ENCODE measurements at places on chromosomes 7 and 10.

GRCh38 chr7:135150072-135150782 lies 2.4 kb downstream of the TMEM140 start:
- peak overlapping the region; percentile 87 for H3K27ac ChIP-seq
- peaks cover 34% of the 10 kb centered on the region for H3K4me1 ChIP-seq
- no peaks in the 10 kb centered on the region for H3K36me3 ChIP-seq

DNA sequence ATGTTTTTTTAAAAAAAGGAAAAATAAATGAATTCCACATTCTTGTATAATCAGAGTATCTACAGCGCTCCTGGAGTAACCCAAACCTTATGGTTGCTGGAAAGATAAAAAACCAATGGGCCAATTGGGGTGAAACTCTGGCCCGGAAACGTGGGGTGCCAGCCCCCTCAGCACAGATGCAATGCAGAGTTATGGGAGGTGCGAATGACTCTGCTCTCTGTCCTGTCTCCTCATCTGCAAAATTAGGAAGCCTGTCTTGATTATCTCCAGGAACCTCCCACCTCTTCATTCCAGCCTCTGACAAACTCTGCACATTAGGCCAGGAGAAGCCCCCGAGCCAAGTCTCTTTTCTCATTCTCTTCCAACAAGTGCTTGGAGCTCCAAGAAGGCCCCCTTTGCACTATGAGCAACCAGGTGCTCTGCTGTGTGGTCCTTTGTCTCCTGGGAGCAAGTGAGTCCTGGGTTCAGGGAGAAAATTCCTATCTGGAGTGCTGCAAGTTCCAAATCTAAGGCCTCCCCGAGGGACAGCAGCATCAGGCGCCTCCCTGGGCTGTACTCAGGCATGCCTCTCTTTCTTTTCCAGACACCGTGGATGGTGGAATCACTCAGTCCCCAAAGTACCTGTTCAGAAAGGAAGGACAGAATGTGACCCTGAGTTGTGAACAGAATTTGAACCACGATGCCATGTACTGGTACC lies 130.5 kb upstream of the PRSS1 start:
- no peak overlapping the region for H3K4me3 ChIP-seq
- H3K4me1 ChIP-seq, result no peaks in the 10 kb centered on the region
- H3K27me3 ChIP-seq, result peaks cover 27% of the 10 kb centered on the region
- H3K36me3 ChIP-seq, result no peaks in the 10 kb centered on the region

DNA sequence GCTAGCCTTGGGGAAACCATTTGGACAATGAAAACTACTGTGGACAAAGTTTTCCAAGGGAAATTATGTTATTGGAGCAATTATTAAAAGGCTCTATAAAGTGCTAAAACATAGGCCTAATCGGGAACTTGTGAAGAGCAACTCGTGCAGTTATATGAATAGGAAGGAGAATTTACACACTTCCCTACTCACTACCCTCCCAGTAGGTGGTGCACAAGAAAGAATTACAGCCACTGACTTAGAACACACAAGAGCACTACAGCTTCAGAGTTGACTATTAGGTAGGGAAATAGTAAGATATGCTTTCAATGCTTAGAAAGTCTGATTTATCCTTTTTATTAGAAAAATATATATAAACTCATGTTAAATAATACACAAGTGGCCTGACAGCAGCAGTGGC lies 47.2 kb downstream of the GSAP start:
- H3K4me3 ChIP-seq, result no peak overlapping the region
- no peaks in the 10 kb centered on the region for H3K27me3 ChIP-seq
- H3K36me3 ChIP-seq, result no peaks in the 10 kb centered on the region
- H3K27ac ChIP-seq, result no peak overlapping the region
- no peaks in the 10 kb centered on the region for H3K4me1 ChIP-seq
- DNase-seq, result no peak

DNA sequence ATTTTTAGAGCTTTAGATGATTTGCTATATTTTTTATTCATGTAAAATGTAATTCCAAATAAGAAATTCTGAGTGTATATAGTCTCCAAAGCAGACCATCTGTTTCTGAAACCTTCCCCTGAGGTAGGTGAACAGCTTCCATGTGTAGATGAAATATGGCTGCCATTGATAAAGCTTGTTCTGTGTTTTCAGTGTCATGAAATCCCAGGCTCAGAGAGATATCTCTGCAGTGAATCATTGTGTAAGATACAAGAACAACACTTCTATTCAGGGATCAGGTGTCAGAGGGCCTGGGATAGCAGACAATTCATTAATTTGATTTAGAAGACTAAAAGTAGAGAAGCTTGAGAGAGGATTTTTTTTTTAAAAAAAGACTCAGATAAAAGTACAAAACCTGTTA lies 29.1 kb downstream of the ACTA2 start:
- no peak overlapping the region for H3K27ac ChIP-seq
- H3K4me1 ChIP-seq, result peaks cover 48% of the 10 kb centered on the region
- no peak overlapping the region for H3K4me3 ChIP-seq
- no peaks in the 10 kb centered on the region for H3K27me3 ChIP-seq
- H3K36me3 ChIP-seq, result peaks cover 19% of the 10 kb centered on the region
- DNase-seq, result no peak

GRCh38 chr7:108071551-108071950 lies 58.6 kb downstream of the LAMB4 start:
- no peak for DNase-seq
- H3K27me3 ChIP-seq, result no peaks in the 10 kb centered on the region
- no peak overlapping the region for H3K27ac ChIP-seq
- no peak overlapping the region for H3K4me3 ChIP-seq

GRCh38 chr7:67625257-67625737 lies 628.7 kb downstream of the TYW1 start:
- no peaks in the 10 kb centered on the region for H3K36me3 ChIP-seq
- DNase-seq, result peak; percentile 77
- peak overlapping the region; percentile 20 for H3K4me3 ChIP-seq
- no peak overlapping the region for H3K27ac ChIP-seq

All from heart right ventricle (tissue), 16 donors.